IPS-NIHi11 (cell line): ENCODE measurements at places on chromosomes 5 and 9.

- no peak for DNase-seq
Measured at GRCh38 chr5:16229357-16229940, 49.9 kb upstream of the MARCHF11 start.

GRCh38 chr5:143156572-143156971 lies 246.9 kb downstream of the NR3C1 start:
- no peak for DNase-seq

DNA sequence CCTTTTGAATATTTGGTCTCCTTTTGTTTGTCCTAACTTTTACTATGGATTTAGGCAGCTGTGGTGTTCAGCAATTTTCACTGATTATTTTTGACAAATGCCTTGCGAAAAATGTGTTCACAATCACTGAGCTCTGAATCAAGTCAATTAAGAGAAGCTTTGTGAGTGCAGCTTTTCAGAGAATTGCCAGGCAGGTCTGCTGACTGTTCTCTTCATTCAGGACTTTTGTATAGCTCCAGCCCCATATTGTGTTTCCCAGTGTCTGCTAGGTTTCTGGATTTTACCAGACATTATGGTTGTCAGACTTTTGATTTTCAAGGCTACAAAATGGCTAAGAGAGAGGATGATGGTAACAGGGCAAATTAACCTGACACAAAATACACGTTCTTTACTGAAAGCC lies 1055.9 kb downstream of the CDH18 start:
- no peak for DNase-seq

DNA sequence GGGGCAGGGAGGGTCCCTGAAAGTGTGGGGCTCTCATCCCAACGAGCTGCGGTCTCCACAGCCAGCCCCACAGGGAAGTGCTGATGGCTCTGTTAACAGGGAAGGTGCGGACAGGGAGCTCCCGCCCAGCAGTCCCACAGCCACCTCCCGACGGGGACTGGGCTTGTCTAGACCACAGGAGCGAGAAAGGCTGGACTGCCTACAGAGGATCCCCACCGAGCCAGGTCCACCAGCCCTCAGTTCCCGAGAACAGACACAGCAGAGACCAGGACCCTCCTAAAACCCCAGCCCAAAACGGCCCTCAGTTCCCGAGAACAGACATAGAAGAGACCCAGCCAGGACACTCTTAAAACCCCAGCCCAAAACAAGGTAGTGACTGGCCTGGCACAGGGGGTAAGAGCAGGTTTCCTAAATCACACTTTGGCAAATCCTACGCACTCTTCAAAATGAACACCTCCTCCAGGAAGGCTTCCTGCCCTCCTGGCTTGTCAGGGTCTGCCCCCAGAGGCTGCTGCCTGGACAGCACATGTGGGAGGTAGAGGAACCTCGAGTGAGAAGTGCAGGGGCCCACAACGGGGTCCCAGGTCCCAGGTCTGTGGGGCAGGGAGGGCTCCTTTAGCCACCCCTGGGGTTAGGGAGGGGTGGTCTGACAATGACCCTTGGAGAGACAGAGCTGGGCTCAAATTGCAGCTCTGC lies 86.1 kb upstream of the SARDH start:
- no peak for DNase-seq

- no peak for DNase-seq
Measured at GRCh38 chr9:75065510-75065909, 22.4 kb downstream of the NMRK1 start.

- DNase-seq = no peak
Measured at GRCh38 chr5:140998921-140999410, 32.7 kb downstream of the PCDHAC2 start.

DNA sequence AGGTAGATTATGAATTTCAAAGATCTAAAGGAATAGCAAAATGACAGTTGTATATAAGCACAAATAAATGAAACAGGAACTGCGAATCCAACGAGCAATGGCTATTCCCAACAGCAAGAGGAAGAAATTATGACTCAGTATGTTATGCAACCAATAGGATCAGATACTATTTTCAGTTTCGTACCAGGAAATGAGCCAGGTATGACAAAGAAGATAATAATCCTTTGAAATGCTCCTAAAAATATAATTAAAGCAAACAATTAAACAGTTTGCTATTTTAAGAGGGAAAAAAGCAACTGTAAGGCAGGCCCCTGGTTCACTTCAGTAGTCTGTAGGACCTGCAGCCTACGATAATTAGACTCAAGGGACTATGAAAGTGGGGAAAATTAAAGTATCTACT lies 58.9 kb downstream of the AUH start:
- no peak for DNase-seq

DNA sequence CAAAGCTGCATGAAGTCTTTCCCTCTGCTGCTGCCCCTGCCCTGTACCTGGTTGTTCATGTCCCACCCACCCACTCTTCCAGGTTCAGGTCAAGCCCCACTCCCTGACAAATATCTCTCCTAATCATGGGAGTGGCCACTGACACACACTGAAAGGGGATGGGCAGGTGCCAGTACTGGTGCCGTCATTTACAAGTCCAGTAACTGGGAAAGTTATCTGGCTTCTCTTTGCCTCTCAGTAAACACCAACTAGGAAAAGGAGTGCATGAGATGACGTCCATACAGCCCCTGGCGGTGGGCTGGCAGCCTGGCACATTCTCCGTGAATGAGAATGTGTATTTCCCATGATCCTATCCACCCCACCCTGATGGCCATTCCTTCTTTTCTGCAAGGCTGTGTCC lies 225.2 kb downstream of the FSTL4 start:
- no peak for DNase-seq

DNA sequence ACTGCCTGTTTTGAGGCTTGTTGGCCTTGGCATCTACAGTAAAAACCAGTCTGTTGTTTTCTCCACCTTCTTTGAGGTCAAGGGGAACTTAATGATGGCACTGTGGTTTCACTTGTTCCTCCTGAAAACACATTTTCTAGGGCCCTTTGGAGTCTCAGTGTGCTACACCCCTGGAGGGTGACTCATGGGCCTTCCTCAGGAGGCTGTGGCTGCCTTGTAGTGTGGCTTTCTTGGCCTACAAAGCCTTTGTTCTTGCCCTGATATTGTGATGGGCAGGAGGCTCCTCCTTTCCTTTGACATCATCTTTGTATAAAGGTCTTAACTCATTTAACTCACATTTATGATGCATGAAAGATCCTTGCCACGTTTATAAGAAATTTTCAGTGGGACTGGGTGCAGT lies 56.3 kb upstream of the GPBP1 start:
- DNase-seq = no peak

DNA sequence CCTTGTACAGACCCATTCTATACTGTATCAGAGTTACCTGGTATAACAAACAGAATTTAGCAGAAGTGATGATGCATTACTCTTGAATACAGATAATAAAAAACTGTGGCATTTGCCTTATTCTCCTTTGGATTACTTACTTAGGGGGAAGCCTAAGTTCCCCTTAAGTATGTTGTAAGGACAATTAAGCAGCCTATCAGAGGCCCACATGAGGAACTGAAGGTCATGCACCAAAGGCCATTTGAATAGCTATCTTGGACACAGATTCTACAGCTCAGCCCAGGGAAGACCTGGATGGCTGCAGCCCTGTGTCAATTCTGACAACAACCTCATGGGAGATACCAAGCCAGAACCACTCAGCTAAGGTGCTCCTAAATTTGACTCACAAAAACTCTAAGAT lies 125.2 kb downstream of the RAPGEF6 start:
- DNase-seq = no peak

- DNase-seq = no peak
Measured at GRCh38 chr9:15213249-15213648, 93.8 kb downstream of the TTC39B start.
